ENCODE measurements at places on chromosomes 13 and 19. TPM values are rescaled to one million over a fixed set of nuclear protein-coding genes. Genes with fewer than 3 reads are reported as not detected.
A peak's percentile ranks its signal among the peaks of the same experiment; 100 is the strongest.

The LIG1 gene
- total RNA-seq: 55.7 TPM

The GPR12 gene
- total RNA-seq: not detected

The GFY gene
- not detected for total RNA-seq

The SLAIN1 gene
- total RNA-seq: not detected

DNA sequence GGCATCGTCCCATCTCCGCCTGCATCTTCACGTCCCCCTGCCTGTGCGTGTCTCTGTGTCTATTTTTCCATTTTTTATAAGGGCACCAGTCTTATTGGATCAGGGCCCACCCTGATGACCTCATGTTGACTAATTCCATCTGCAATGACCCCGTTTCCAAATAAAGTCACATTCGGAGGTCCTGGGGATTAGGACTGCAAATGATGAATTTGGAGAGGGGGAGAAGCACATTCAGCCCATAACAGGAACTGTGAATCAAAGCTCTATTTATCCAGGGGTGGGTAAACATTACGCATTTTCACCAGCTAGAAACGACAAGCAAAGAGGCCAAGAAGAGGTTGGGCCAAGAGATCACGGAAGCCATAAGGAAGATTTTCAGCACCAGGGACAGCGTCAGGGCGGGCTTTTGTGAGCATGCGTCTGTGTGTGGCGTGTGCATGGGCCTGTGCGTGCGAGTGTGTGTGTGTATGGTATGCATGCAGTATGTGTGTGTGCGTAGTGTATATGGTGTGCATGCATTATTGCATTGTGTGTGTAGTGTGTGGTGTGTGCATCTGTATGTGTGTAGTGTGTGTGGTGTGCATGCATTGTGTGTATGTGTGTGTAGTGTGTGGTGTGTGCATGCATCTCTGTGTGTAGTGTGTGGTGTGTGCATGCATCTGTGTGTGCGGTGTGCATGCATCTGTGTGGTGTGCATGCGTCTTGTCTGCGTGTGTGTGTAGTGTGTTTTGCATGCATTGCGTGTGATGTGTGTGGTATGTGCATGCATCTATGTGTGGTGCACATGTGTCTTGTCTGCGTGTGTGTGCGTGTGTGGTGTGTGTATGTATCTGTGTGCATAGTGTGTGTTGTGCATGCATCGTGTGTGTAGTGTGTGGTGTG, 19.6 kb downstream of the CELF5 start:
- DNase-seq: peak; percentile 45

DNA sequence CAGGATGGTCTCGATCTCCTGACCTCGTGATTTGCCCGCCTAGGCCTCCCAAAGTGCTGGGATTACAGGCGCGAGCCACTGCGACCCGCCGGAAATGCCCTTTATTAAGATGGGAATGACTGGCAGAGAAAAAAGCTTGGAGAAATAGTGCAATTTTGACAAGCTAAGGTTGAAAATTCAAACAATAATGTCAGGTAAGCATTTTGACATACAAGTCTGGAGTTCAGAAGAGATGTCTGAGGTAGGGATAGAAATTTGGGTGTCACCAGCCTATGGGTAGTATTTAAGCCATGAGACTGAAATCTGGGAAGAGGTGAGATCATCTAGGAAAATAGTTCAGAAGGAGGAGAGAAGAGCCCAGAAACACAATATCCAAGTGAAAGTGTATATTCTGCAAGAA, 17.1 kb upstream of the PAN3 start:
- no peak for DNase-seq

GRCh38 chr13:67278235-67278634, 48.1 kb upstream of the PCDH9 start:
- DNase-seq: no peak

- DNase-seq: no peak
Observed at GRCh38 chr13:30789166-30789862, 54.0 kb downstream of the ALOX5AP start.

- no peak for DNase-seq
Observed at GRCh38 chr13:52155177-52155576, 4.2 kb downstream of the NEK3 start.

DNA sequence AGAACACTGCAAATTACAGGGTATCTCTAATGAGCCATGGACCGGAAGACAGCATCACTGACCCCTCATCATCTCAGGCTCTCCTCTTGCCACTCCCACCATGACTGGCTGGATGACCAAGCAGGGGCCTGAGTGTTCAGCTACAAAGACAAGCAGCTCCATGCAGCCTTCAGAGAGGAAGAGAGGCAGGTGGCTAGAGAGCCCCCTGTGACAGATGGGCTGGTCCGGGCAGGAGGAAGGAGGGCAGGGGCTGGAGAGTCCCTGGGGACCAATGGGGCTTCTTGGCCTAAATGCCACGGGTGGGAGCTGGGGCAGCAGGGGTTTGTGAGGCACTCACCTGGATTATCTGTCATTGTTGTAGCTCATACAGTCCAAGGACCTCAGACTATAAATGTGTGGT, 12.8 kb upstream of the RASA3 start:
- DNase-seq: no peak

GRCh38 chr13:110195547-110196485, 111.1 kb downstream of the COL4A1 start:
- no peak for DNase-seq

DNA sequence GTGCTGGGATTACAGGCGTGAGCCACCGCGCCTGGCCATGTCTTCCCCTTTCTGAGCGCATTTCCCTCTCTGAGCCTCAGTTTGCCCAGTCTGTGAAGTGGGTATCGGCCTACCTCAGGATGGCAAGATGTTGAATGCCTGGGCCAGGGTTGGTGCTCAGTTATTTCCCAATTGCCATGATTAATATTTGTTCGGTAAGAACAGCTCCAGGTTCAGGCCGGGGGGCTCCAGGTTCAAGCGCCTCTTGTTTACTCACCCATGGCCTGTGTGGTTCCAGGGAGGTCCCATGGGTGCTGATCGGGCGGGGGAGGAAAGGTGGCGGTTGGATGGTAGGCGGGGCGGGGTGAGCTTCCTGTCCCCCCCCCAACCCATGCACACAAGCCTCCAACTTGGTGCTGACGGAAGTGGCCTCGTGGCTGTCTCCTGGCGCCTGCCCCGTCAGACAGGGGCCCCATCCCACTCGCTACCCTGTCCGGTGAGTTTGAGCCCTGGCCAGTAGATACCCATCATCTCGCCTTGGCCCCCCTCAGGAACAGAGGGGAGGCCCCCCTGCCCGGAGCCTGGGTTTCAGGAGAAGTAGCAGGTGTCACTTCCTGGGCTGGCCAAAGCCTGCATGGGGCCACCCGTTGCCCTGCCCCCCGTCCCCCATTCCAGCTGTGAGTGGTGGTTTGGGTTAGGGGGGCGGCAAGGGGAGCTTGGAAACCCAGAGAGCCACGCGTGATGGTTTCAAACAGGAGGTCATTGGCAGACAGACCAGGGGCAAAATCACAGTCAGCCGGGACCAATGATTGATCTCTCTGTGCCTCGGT, at the start of gene FCHO1:
Gene FCHO1 (plus strand): TSS at position 375 of the 809 bp plus-strand sequence. CDS start 3,688 bp downstream, outside the sequence.
- no peak for DNase-seq

DNA sequence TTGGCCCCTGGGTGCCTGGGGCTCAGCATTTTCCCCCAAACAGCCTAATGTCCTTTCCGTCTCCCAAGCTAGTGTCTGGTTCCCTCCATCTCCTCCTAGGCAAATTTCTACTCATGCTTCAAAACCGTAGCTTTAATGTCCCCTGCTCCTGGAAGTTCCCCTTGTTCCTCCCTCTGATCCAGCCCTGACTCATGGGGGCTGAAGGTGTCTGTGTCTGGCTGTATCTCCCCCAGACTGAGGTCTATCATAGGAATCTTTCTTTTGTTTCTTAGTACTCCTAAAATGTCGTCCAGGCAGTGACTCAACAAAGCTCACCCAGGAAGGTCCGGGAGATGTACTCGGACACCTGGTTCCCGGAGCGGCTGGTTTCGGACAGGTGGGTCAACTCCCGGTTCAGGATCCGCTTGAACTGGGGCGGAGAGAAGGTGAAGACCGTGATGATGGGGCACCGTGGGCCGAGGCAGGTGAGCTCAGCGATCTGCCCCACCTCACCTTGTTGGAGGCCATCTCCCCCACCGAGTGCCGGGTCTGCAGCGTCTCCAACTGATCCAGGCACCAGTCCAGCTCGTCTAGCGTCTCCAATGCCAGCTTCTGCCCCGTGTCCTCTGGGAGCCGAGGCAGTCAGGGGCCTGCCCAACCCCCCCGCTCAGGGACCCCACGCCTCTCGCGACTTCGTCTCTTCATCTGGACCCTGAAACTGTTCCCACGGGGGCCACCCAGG, 6.2 kb downstream of the PDE4C start:
- no peak for DNase-seq

DNA sequence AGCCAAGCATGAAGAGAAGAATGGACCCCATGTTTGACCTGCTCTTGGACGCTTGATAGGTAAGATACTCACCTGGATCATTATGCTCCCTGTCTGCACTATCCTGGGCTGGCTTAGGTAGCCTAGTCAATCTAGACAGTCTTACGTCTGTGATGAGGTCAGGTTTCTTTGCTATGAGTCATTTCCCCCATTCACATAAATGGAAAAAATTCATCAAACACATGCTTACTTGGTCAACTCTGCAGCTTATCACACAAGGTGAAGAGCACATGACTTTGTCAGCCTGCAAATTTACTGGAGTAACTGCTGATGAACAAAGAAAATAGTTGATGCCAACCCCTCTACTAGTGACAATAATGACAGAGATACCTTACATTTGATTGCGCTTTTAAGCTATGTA, 170.0 kb downstream of the NUFIP1 start:
- peak; percentile 82 for DNase-seq

DNA sequence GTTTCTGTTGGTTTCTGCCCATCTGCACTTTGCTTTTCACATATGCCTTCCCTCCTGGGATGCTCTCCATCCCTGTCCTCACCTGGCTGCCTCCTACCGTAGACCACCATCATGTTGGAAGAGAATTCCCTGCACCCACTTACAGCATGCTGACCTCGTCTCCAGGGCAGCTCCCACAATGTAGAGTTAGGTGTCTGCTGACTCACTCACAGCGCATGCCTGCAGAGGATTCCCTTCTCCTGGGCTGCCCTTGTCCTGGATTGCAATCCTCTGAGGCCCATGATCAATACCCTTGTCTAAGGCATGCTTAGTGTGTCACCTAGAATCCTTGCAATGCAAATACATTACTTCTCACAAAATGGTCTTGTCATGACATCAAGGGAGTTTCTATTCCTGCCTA, 43.6 kb downstream of the STOML3 start:
- DNase-seq: peak; percentile 19

DNA sequence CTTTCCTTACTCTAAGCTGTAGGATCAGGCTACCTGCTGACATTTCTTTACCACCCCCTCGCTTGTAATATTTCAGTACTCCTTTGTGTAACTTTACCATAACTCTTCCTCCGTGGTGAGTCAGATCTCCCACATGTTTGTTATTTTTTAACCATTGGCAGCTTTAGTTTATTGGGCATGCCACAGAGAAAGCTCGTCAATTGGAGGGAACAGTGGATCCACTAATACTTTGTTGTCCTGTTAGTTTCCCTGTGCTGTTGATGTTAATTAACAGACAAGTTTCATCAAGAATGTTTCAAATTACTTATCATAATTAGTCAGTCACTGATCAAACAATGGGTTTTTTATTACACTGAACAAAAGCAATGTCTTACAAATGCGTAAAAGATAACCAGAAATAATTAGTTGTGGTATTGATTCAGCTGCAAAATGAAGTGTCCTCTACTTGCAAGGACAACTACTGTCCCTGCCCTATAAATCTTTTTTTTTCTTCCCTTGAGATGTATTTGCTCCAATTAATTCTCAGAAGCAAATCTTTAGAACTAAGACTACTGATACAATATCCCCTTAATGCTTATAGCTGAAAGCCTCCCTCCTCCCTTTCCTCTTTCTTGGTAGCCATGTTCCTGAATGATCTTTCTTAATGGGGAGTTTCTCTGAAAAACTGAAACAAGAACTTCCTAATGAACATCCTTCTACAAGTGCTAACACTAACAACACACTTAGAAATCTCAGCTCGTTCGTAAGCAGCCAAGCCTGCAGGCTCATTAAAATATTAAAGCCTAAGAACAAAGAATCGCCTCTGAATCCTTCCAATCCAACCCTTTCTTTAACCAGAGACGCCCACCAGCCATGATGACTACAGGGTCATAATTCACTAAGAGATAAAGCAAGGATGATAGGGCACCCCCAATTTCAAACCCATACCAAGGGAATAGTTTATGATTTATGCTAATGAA, 22.2 kb downstream of the EFNB2 start:
- peak; percentile 85 for DNase-seq

- no peak for DNase-seq
Observed at GRCh38 chr13:39273953-39274738, 235.9 kb downstream of the NHLRC3 start.

DNA sequence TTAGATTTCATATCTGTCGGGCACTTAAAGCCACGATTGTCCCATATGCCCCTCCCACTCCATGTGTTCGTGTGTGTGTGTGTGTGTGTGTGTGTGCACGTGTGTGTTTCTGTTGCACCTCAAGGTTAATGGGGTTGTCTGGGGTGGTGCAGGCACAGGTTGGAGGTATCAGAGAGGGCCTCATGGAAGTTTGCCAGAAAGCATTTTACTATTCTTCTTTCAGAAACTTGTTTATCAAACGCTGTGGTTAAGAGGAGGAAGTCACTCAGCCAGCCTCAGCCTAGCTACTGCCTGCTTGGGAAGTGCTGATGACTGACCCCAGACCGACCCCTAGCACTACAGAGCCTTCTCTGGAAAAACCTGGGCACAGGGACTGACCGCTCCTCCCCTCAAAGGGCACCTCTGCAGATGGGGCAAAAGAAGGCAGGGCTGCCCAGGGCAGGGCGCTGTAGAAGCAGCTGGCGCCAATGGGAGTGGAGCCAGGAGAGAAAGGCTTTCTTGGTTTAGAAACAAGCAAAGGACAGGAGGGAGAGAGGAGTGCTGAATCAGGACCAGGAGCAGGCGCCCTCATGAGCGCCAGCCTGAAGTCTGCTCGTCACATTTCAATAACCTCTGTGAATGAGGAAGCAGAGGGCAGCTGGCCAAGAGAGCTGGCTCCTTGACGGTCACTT, 3.9 kb downstream of the SIAH3 start:
- no peak for DNase-seq

GRCh38 chr19:35119091-35119490, 3.5 kb downstream of the FXYD3 start:
- DNase-seq: no peak

DNA sequence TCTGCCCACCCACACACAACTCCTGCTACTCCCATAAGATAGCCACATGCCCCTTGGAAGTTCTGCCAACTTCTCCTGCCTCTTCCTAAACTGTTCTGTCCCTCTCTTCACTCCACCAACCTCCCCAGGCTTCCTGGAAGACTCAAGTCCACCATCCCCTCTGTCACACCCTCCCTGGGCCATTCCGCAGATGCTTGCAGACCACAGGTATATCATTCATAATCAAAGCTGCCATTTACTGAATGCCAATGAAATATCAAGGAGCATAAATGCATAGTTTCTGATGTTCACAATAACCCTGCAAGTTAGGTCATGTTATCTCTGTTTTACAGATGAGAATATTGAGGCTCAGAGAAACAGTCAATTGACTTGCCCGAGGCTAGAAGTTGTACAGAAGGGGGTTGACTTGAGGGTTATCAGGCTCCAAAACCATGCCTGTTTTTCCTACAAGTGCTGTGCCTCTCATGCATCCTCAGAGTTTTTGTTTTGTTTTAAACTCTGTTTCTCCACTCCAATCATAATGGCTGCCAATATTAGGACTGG, 135.6 kb downstream of the SLC7A1 start:
- peak; percentile 68 for DNase-seq
